ENCODE measurements at places on chromosomes 6 and 20.

GRCh38 chr6:143406673-143407072, 43.8 kb downstream of the ADAT2 start:
- no peak for DNase-seq

DNA sequence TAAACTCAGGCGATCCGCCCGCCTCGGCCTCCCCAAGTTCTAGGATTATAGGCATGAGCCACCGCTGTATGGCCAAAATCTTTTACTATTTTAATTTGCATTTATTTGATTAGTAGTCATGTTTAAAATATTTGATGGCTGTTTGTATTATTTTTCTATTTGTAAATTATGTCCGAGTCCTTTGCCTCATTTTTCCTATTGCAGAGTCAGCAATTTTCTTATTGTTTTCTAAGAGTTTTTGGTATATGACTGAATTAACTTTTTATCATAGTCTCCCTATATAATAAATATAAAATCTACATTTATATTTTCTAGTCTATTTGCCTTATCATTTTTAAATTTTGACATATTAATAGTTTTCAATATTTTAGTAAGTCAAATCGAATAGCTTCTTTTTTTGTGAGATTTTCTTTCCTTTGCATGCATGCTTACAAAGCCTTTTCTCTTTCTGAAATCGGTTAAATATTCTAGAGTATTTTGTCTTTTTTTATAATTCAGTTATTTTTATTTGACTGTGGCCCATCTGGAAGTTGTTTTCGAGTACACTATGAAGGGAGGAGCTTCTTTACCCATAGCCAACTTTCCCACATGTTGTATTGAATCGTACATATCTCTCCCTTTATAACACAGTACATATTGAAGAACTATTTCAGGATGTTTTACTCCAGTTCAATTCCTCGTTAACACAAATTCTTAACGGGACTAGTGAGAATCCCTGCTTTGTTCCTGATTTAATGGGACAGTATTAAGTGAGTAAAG, 34.5 kb upstream of the RPS6KA2 start:
- no peak for DNase-seq

DNA sequence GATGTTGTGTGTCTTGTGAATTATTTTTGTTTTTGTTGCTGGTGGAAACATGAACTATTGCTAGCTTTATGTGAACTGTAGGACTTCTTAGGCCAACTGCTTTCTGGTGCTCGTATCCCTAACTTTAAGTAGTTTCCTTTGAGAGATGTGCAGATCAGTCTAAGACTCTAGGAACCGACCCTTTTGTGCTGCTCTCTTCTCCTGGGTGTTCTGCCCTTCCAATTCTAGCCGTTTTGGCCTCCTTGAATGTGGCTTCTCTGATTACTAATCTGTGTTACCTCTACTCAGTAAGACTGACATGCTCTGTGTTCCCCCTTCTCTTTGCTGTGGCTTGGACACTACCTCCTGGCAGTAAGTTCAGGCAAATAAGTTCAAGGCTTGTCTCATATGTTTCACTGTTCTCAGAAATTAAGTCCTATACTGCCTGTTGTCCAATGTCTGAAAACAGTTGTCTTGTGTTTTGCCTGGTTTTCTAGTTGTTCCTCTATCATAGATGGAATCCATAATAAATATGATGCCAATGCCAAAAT, 58.0 kb downstream of the FOXO3 start:
- DNase-seq: no peak

DNA sequence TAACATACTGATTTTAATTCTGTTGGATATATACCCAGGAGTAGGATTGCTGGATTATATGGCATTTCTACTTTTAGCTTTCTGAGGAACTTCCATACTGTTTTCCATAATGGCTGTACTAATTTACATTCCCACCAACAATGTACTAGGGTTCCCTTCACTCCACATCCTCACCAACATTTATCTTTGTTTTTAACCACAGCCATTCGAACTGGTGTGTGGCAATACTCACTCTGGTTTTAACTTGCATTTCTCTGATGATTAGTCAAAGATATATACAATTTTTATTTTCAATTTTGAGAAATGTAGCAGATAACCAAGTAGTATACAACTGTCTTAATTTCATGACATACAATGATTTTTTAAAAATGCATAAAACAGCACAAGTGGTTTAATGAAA, 30.3 kb upstream of the ADGRG6 start:
- no peak for DNase-seq

- no peak for DNase-seq
These were observed 3.2 kb upstream of the SLC17A9 start for GRCh38 chr20:62949153-62949821.

DNA sequence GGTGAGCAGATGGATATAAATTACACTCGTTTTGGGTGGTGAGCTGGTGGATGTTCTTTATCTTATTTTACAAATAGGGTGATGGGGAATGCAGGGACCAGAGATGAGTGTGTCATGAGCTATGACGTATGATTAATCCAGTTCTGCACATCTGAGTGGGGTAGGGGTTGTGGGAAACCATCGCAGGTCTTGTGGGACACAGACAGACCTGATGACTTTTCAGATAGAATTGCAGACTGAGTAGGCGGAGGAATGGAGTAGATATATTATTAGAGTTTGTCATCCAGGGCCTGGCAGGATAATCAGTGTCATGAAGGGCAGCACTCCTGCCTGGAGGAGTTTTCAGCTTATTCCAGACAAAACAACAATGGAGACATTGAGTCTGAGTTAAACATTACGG, 12.9 kb upstream of the DSP start:
- DNase-seq: no peak

- no peak for DNase-seq
These were observed 38.7 kb downstream of the DUSP22 start for GRCh38 chr6:330948-331347.

- no peak for DNase-seq
These were observed 193.8 kb downstream of the SMOC2 start for GRCh38 chr6:168634541-168635328.

- DNase-seq: peak; percentile 44
These were observed 14.7 kb downstream of the MUCL3 start for GRCh38 chr6:30955367-30956042.

DNA sequence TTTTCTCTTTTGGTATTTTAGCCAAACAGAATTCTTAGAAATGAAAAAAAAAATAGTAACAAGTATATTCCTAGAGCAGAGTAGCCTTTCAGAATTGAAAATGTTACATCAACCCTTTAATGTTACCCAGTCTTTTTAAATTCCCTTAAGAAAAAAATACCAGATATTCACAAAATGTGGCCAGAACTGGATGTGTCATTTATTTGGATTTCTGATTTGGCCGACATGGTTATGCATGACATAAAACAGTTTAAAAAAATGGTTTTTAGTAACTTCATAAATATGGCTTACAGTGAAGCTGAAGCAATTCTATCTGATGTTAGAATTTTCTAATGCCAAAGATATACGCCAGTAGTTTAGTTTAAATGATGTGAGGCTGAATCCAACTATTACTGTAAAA, 112.0 kb downstream of the ATXN1 start:
- DNase-seq: no peak

GRCh38 chr6:125714441-125715090, 34.9 kb upstream of the HEY2 start:
- no peak for DNase-seq

GRCh38 chr6:72363844-72364740, 257.8 kb upstream of the KCNQ5 start:
- DNase-seq: no peak

GRCh38 chr6:128371136-128371535, 149.3 kb downstream of the PTPRK start:
- no peak for DNase-seq

DNA sequence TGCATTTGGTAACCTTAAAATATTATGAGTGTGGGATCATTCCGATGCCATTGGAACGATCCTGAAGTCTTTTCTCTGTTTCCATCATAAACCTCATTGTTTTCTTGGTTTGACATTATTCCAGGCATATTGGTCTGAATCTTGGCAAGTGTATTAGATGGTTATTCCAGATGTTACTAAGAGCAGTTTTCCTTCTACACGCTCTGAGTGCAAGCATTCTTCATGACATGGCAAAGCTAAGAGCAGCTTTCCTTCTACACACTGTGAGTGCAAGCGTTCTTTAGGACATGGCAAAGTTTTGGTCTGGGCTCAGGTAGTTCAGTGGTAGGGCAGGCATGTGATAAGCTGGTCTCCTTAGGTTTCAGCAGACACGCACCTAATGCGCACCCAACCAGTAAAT, 53.0 kb downstream of the SMOC2 start:
- DNase-seq: no peak

GRCh38 chr6:123338394-123338793, 298.4 kb downstream of the TRDN start:
- no peak for DNase-seq

DNA sequence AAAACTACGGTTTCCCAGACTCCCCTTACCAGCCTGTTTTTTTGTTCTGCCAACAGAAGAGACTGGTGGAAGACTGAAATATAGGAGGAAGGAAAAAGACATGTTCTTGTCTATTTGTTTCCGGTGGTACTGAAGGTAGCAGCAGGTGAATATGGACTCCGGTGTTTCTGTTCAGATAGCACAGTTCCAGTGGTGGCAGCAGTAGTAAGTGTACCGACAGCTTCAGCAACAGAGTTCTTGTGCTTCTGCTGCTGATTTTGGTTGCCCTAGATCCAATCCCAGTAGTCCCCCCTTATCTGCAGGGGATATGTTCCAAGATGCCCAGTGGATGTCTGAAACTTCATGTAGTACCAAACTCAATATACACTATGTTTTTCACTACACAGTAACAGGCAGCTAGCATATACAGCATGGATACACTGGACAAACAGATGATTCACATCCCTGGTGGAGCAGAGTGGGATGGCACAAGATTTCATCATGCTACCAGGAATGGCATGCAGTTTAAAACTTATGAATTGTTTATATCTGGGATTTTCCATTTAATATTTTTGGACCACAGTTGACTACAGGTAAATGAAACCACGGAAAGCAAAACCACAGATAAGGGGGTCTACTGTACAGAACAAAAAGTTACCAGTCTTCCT, 301.8 kb downstream of the BTBD9 start:
- no peak for DNase-seq

DNA sequence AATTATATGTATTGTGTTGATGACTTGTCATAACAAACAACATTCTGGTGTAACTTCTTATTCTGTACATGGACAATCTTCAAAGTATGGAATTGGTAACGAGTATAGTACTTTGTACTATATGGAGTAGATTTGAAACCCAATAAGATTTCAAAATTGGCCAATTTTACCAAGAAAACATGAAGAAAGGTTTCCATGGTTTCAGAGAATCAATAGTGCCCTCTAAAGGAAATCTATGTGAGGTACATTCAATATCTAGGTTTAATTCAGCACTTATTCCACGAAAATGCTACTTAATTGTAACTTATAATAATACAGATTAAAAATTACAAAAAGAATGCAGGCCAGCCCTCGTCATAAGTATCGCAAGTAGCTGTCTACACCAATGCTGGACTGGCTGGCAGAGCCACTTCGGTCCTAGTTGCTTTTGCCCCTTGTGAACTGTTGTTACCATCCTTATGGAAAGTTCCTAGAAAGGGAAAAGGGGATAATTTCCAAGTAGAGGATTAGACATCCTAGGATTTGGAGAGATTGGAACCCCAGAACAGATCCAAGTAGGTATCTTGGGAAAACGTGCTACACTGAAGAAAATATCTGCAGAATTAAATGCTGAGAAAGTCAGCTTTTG, 70.9 kb downstream of the LCA5 start:
- no peak for DNase-seq

- DNase-seq: peak; percentile 8
These were observed 174.1 kb downstream of the DOK5 start for GRCh38 chr20:54649511-54649962.

DNA sequence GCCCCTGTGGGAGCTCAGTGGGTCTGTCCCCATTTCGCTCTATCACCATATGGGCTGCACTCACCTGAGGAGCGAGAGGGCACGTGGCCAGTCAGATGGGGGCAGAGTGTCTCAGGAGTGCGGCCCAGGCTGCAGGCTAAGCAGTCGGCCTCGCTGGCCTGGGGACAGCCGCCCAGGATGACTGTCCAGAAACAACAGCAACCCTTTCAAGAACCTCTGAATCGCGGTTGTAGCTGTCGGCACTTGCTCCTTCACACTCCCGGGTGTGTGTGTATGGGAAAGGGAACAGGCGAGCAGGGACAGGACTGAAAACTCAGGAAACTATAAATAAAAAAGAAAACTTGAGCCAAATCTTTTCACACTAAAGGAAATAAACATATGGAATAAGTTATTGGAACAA, 63.1 kb downstream of the TFAP2A start:
- no peak for DNase-seq

DNA sequence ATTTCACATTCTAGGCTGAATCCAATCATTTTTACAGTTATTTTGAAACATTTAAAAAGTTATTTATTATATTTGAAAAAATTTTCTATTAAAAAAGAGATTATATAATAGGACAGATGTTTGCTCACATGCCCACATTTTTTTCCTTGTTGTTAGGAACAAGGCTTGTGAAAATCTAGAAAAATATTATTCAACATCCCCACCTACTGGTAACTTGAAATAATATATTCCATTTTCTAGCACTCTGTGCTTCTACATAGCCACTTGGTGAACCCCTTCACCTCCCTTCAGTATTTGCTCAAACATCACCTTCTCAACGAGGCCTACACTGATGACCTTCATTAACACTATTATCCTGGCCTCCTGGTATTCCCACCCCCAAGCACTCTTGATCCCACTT, 18.3 kb upstream of the GPRC6A start:
- no peak for DNase-seq

GRCh38 chr6:127554435-127555006, 22.5 kb upstream of the C6orf58 start:
- no peak for DNase-seq

GRCh38 chr6:85580878-85581267, 12.8 kb downstream of the SNX14 start:
- no peak for DNase-seq

GRCh38 chr6:142146828-142147662, at the start of the genes NMBR and VTA1:
NMBR (minus strand) TSS chr6:142147122; CDS start chr6:142088658, 58,464 bp downstream.
VTA1 (plus strand) TSS chr6:142147263; CDS start chr6:142147288, 25 bp downstream.
- peak; percentile 98 for DNase-seq

DNA sequence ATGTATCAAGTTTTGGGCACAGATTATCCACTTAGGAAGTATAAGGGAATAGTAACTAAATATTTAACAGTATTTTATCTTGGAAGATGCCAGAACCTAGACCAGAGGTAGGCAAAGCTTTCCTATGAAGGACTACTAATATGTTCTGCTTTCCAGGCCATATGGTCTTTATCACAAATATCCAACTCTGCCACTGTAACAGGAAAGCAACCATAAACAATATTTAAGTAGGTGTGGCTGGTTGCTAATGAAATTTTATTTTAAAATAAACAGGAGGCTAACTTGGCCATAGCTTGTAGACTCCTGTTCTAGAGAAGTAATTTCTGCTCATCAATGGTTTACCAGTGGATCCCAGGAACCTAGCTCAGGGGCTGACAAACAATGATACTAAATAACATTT, 39.4 kb downstream of the NOL7 start:
- DNase-seq: no peak

DNA sequence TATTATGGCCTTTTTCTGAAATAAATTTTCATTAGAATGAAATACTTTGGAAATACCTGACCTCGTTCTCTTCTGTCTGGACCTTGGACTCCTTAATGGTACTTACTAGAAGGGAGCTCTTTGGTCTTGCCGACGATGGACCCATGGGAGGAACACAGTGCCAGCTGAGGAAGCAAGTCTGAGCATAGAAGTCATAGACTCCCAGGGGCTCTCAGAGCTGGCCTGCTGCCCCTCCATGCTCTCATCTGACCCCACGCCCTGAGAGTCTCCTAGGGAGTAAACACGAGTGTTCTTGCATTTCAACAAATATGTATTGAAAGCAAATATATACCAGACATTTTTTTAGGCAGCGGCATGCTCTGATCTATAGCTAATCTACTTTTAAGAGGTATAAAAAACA, 87.8 kb downstream of the PLEKHG1 start:
- no peak for DNase-seq

Measured in central memory CD4-positive, alpha-beta T cell (primary cell).